ENCODE measurements at places on chromosomes 5 and 9.
A peak's percentile ranks its signal among the peaks of the same experiment; 100 is the strongest.

DNA sequence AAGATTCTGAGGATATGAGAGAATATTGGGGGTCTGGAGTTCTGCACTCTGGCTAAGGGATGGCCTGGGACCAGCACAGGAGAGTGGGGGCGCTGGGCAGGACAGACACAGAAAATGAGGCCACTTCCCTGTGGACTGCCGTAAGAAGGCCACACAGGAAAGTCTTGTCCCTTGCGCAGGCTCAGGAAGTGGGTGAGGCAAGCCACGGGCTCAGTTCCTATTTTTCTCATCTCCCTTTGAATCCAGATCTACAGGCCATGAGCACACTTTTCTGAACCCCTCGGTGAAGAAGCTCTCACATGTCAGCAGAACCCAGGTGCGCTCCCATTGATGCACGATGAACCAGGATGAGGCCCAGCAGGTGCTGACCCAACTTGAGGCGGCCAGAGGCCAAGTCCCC, 207.4 kb downstream of the AGTPBP1 start:
- no peak for DNase-seq

DNA sequence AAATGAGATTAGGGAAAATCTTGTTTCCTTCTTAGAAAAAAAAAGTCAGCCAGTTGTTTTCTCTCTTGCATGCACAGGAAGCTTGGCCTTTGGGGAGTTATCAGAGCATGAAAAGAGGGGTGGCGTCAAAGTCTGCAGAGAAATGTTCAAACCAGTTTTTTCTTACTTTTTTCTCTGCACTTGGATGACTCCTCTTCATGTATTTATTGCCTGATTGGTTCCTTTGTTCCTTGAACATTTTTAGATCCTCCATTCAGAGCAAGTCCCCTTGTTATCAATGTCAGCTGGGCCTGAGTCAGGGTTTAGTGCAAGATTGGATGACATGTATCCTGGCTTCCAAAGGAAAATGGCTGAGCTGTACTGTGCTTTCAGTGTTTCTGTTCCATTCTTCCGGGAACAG, 392.6 kb upstream of the BRINP1 start:
- DNase-seq: no peak

GRCh38 chr9:104555521-104555920, 13.4 kb upstream of the OR13C8 start:
- DNase-seq: no peak

DNA sequence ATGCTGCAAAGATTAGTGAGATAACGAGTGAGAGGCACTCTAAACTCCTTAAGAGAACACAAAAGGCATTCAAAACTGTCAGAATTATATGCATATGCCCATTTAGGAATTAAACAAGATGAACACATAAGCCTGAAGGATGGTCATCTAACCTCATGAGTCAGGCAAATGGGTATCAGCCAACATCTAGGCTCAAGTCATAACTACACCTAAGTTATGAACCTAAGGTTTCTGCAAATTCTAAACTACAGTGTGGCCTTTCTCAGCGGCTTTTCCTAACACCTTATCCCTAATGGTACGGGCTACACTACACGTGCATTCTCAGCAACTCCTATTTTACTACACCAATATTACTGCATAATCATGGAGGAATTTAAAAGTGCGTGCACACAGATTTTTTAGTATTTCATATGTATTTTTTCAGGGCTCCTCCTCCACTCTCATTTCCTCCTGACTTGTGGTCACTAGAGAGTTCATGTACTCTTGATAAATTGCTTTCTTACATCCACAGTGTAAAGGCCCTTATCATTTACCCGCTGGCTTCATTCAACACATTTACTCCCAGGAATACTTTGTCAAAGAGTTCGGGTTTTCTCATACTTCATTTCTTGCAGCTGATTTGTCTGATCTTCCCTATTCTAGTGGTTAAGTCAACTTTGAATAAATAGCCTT, 316.5 kb downstream of the BNC2 start:
- DNase-seq: no peak

GRCh38 chr5:179758955-179759354, 26.3 kb downstream of the MAML1 start:
- DNase-seq: no peak

GRCh38 chr5:163248871-163249270, 188.5 kb upstream of the CCNG1 start:
- DNase-seq: peak; percentile 0

DNA sequence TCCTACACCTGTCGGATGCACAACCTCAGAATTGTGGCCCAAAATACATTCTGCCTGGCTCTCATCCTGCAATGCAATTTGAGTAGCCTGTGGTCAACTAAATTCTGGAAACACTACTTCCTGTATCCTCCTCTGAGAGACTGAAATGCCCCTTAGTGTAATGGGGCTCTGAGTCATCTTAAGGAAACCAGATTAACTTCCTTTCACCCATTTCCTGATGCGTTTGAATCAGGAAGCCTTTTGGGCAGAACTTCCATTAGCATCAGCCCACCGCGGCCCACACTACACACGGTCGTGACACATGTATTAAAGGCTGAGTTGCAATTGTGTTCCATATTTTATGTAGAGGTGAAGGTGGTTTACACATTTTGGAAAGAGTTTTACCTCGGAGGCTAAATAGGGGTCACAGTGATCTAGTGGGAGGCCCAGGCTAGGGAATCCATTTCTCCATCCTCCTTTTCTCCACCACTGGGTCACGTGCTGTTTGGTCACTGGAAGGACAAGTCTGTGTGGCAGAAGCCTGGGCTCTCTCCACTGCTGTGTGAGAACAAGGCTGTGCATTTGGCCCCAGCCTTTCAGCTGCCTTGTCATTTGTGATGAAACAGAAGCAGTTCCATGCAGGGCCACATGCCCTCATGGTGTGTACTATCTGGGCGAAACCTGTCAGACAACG, 55.9 kb downstream of the DAP start:
- no peak for DNase-seq
